Osteocyte (in vitro differentiated cells): ENCODE measurements at places on chromosomes 11 and 22. TPM values are rescaled to one million over a fixed set of nuclear protein-coding genes. Genes with fewer than 3 reads are reported as not detected.

DNA sequence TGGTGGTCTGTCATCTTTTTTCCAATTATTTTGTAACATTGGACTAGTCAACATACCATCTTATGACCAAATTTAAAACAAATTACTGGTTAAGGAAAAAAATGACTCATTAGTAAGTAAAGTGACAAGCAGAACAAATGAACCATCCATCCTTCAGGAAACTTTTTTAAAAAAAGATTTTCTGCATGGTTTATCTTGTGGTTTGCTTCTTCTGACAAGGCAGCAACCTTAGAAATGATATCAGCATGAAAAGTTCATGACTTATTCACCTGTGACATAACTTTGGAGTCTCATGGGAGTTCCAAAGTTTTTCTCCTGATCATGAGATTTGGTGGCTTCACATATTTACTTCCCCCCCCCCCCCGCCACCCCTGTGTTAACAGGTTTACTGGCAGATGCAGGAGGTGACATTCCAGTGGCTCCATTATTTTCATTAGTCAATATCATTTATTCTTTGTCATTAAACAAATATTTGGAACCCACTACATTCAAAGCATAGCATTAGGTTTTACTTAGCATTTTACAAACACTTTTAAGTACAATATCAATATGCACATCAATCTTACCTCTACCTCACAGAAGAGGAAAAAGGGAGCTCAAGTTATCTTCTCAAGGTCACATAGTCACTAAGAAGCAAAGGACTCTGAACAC lies 40.7 kb downstream of the DCUN1D5 start:
- H3K4me3 ChIP-seq: no peak overlapping the region
- no peaks in the 10 kb centered on the region for H3K27me3 ChIP-seq
- H3K4me1 ChIP-seq: peaks cover 20% of the 10 kb centered on the region
- peak overlapping the region; percentile 9 for H3K27ac ChIP-seq
- H3K36me3 ChIP-seq: no peaks in the 10 kb centered on the region

- no peaks in the 10 kb centered on the region for H3K36me3 ChIP-seq
- no peaks in the 10 kb centered on the region for H3K4me1 ChIP-seq
- no peak for DNase-seq
- peaks cover 7% of the 10 kb centered on the region for H3K27me3 ChIP-seq
These were observed 122.6 kb downstream of the ABTB2 start for GRCh38 chr11:34235189-34235588.

DNA sequence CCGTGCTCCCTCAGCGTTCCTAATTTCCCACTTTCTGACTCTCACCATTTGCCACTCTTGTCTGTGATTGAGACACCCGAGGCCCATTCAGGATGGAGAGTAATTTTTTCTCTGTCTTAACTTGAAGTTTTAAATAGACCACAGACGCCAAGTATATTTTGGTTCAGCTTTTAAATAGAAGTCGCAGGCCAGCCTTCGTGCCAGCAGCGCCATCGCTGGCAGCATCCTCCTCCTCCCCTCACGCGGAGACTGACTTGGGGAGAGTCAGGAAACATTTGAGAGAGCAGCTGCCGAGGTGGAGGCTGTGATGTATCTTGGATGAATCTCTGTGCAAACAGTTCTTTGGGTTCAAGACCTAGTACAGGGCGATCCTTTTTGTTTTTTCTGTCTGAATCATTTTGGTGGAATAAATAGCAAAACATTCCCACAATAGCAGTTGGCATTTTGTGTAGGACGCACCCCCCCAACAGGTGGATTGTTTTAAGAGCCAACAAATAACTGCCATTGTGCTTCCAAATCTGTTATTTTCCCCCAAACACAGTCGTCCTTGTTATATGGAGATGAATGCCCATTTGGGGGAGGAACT lies 889 bp upstream of the DMC1 start:
- peak overlapping the region; percentile 85 for H3K27ac ChIP-seq
- peak overlapping the region; percentile 89 for H3K4me3 ChIP-seq
- H3K4me1 ChIP-seq: peaks cover 30% of the 10 kb centered on the region
- peaks cover 8% of the 10 kb centered on the region for H3K27me3 ChIP-seq
- no peak for DNase-seq

GRCh38 chr11:8229299-8230177 lies 34.1 kb downstream of the LMO1 start:
- H3K4me1 ChIP-seq: no peaks in the 10 kb centered on the region
- peaks cover 3% of the 10 kb centered on the region for H3K27me3 ChIP-seq
- no peak for DNase-seq
- no peak overlapping the region for H3K27ac ChIP-seq

GLYAT gene
- not detected in 2 replicates for total RNA-seq

GRCh38 chr11:123549926-123550917 lies 104.2 kb downstream of the SCN3B start:
- no peaks in the 10 kb centered on the region for H3K36me3 ChIP-seq
- H3K4me1 ChIP-seq: no peaks in the 10 kb centered on the region
- no peak overlapping the region for H3K4me3 ChIP-seq
- no peak overlapping the region for H3K27ac ChIP-seq
- no peaks in the 10 kb centered on the region for H3K27me3 ChIP-seq
- no peak for DNase-seq

LARGE1 gene
- 17.6 and 20.7 TPM in 2 replicates for total RNA-seq

IFITM10 gene
- 13.5 and 24.0 TPM in 2 replicates for total RNA-seq

DNA sequence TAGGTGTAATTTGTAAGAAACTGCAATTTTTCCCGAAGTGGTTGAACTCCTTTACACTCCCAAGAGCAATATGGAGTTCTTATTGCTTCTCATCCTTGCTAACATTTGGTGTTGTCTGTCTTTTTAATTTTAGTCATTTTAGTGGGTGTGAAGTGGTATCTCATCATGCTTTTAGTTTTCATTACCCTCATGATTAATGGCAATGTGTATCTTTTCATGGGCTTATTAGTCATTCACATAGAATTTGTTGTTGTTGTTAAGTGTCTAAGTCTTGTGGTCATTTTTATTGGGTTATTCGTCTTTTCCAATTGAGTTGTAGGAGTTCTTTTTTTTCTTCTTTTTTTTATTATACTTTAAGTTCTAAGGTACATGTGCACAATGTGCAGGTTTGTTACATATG lies 238.3 kb upstream of the SESN3 start:
- H3K27ac ChIP-seq: no peak overlapping the region
- no peak for DNase-seq
- H3K27me3 ChIP-seq: peaks cover 11% of the 10 kb centered on the region
- no peaks in the 10 kb centered on the region for H3K4me1 ChIP-seq
- H3K36me3 ChIP-seq: no peaks in the 10 kb centered on the region

DNA sequence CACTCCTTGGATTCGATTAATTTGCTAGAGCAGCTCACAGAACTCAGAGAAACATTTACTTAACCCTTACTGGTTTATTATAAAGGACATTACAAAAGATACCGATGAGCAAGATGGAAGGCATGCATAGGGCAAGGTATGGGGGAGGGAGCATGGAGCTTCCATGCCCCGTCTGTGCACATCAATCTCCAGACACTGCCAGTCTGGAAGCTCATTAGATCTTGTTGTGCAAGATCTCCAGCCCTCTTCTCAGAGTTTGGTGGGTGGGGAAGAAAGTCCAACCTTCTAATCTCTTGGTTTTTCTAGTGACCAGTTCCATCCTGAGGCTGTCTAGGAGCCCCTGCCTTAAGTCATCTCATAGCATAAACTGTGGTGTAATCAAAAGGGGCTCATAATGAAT lies 190.7 kb downstream of the UVRAG start:
- no peak overlapping the region for H3K4me3 ChIP-seq
- DNase-seq: no peak
- H3K27ac ChIP-seq: no peak overlapping the region
- H3K27me3 ChIP-seq: no peaks in the 10 kb centered on the region
